Osteocyte (in vitro differentiated cells): ENCODE measurements at places on chromosomes 3 and 15. TPM values are rescaled to one million over a fixed set of nuclear protein-coding genes. Genes with fewer than 3 reads are reported as not detected.

Gene GOLGA8G
- not detected in 2 replicates for total RNA-seq

DNA sequence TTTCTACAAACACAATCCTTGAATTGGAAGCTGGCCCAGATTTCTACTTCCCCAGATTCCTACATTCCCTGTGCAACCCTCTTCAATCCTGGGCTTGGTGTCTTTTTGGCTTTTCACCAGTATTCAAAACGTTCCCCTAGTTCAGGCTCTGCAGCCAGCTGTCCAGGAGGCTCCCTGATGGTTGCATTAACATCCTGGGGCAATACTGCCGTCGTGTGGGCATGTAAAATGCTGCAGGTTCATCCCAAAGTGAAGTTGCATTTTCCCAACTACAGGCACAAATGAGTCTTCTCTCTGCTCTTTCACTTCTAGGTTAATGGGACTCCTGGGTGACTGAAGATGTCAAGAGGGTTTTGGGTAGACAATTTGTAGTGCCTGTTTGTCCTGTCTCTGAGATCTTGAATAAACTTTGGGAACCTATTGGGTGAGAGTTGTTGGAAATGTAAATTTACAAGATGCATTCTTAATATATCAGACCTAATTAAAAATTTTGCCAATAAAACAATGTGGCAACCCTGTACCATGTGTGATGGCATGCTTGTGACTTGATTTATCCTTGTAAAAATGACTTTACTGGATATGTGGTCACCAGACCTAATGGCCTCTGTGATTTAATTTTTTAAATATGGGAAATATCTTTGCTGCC is 28.6 kb downstream of the SOX14 start:
- no peaks in the 10 kb centered on the region for H3K4me1 ChIP-seq
- DNase-seq: no peak
- no peak overlapping the region for H3K27ac ChIP-seq
- H3K27me3 ChIP-seq: no peaks in the 10 kb centered on the region
- no peaks in the 10 kb centered on the region for H3K36me3 ChIP-seq

GRCh38 chr3:16728770-16729745 is 123.8 kb upstream of the DAZL start:
- peaks cover 4% of the 10 kb centered on the region for H3K27me3 ChIP-seq
- no peaks in the 10 kb centered on the region for H3K4me1 ChIP-seq
- no peak overlapping the region for H3K27ac ChIP-seq
- DNase-seq: no peak

Gene FBXL2
- total RNA-seq: 16.0 and 20.4 TPM in 2 replicates

GRCh38 chr3:184428561-184429175 is 48.8 kb downstream of the CHRD start:
- no peak for DNase-seq
- H3K4me1 ChIP-seq: no peaks in the 10 kb centered on the region
- no peak overlapping the region for H3K27ac ChIP-seq
- H3K4me3 ChIP-seq: no peak overlapping the region
- no peaks in the 10 kb centered on the region for H3K36me3 ChIP-seq
- H3K27me3 ChIP-seq: peaks cover 27% of the 10 kb centered on the region

Gene CERS3
- not detected in 2 replicates for total RNA-seq

- no peak overlapping the region for H3K4me3 ChIP-seq
- no peaks in the 10 kb centered on the region for H3K27me3 ChIP-seq
- DNase-seq: no peak
- H3K4me1 ChIP-seq: peaks cover 38% of the 10 kb centered on the region
- no peak overlapping the region for H3K27ac ChIP-seq
Measured at GRCh38 chr15:36501063-36501678, 78.3 kb upstream of the CDIN1 start.

Gene TMEM108
- total RNA-seq: 3.7 and 5.1 TPM in 2 replicates

Gene C2CD4A
- total RNA-seq: not detected in 2 replicates

DNA sequence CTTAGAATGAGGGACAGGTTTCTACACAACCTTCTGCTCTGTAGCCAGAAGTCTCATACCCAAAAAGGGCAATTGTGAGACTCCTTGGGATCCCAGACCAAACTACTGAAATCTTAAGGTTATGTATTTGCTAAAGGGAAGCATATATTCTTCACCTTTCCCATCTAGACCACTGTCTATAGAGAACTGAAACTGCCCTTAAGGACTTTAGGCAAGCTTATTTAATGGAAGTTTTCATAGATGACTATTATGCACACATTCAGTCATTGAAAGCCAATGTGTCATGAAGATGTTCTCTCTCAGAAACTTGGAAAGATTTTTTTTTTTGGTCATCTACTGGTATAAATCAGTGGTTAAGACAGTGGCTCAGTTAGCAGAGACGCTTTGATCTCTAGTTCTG is 365.3 kb downstream of the MCTP2 start:
- no peak overlapping the region for H3K4me3 ChIP-seq
- H3K4me1 ChIP-seq: no peaks in the 10 kb centered on the region
- no peak for DNase-seq
- H3K27ac ChIP-seq: no peak overlapping the region

Gene LRTM1
- total RNA-seq: not detected in 2 replicates

Gene THUMPD3
- 43.2 and 45.4 TPM in 2 replicates for total RNA-seq

GRCh38 chr3:63874769-63875168 is 11.1 kb downstream of the ATXN7 start:
- no peaks in the 10 kb centered on the region for H3K36me3 ChIP-seq
- H3K4me1 ChIP-seq: peaks cover 32% of the 10 kb centered on the region
- no peak overlapping the region for H3K4me3 ChIP-seq

GRCh38 chr3:193489949-193490348 is 64.7 kb downstream of the ATP13A4 start:
- peaks cover 19% of the 10 kb centered on the region for H3K27me3 ChIP-seq
- no peaks in the 10 kb centered on the region for H3K4me1 ChIP-seq

DNA sequence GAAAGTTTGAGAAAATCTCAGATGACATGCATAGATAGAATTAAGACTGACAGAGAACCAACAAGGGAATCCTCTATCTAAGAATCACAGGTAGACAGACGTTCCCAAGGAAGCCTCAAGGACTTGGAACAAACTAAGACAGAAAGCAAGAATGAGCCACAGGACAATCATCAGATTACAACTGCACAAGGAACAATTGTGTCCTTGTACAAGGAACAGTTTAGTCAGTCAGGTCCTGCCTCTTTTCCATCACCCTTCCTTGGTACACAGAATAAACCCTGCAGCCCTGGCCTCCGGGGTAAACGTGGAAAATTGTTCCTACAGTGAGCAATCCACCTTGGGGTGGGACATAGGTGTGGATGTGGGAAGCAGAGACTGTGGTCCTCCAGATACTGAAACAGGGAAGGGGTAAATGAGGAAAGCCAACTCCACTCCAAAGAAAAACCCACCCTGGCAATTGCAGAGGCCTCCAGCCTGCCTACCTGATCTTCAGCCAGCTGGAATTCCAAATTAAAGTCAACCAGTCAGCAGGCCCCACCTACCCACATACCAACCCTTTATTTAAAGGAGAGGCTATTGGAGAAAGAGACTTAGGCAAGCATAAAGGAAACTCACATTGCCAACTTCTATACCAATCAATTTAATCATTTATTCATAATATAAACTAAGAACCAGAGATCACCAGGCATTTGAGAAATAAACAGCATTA is 73.4 kb downstream of the ULK4 start:
- peaks cover 5% of the 10 kb centered on the region for H3K4me1 ChIP-seq
- H3K27ac ChIP-seq: no peak overlapping the region
- DNase-seq: no peak

DNA sequence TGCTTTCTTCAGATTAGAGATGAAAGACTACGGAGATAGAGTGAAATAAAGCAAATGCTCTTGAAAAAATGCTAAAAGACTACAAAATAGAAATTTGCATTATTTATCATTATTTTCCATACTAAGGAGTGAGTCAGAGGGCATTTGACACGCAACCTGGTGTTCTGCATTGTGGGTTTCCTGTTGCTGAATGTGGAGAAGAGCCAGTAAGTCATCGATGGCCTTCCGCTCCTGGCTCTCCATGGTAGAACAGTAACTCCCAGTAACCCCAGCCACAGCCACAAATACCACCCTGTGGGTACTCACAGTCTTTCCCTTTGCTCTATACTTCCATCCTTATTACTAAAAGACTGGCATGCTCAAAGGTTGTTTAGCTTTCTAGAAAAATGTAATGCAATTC is 61.5 kb downstream of the CGGBP1 start:
- no peak overlapping the region for H3K4me3 ChIP-seq
- no peak for DNase-seq
- H3K4me1 ChIP-seq: no peaks in the 10 kb centered on the region
- H3K36me3 ChIP-seq: no peaks in the 10 kb centered on the region
- H3K27me3 ChIP-seq: peaks cover 59% of the 10 kb centered on the region

Gene IGSF10
- total RNA-seq: 1.2 and 1.4 TPM in 2 replicates

Gene CAMP
- total RNA-seq: not detected in 2 replicates

- H3K27me3 ChIP-seq: no peaks in the 10 kb centered on the region
- no peak for DNase-seq
- peaks cover 43% of the 10 kb centered on the region for H3K4me1 ChIP-seq
Measured at GRCh38 chr15:36133742-36134141, 445.7 kb upstream of the CDIN1 start.

Gene AGTR1
- 2.0 and 2.1 TPM in 2 replicates for total RNA-seq

GRCh38 chr3:30768046-30768445 is 126.4 kb downstream of the GADL1 start:
- peaks cover 15% of the 10 kb centered on the region for H3K27me3 ChIP-seq
- no peak for DNase-seq
- H3K4me1 ChIP-seq: peaks cover 14% of the 10 kb centered on the region
- H3K36me3 ChIP-seq: no peaks in the 10 kb centered on the region

Gene LRRC34
- 1.5 and 2.0 TPM in 2 replicates for total RNA-seq

- no peaks in the 10 kb centered on the region for H3K36me3 ChIP-seq
- H3K4me1 ChIP-seq: no peaks in the 10 kb centered on the region
- no peaks in the 10 kb centered on the region for H3K27me3 ChIP-seq
- H3K27ac ChIP-seq: no peak overlapping the region
- DNase-seq: no peak
- H3K4me3 ChIP-seq: no peak overlapping the region
Measured at GRCh38 chr3:123764647-123765046, 119.5 kb downstream of the MYLK start.

DNA sequence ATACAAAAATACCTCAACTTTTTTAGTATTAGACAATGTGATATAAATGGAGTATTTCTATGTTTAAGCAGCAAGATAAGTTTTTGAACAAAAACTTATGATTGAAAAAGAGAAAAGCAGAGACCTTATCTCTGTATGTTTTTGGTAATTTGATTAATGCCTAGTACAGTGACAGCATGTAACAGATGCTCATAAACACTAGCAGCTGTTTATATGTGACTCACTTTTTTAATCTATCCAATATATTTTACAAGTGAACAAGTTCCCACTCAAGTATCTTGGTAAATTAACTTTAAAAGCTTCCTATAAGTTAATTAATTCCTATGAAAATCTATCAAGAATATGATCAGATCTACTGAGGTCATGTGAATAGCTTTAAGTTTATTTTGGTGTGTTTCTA is 55.1 kb downstream of the NGLY1 start:
- peaks cover 31% of the 10 kb centered on the region for H3K36me3 ChIP-seq
- no peak for DNase-seq
- no peaks in the 10 kb centered on the region for H3K27me3 ChIP-seq

DNA sequence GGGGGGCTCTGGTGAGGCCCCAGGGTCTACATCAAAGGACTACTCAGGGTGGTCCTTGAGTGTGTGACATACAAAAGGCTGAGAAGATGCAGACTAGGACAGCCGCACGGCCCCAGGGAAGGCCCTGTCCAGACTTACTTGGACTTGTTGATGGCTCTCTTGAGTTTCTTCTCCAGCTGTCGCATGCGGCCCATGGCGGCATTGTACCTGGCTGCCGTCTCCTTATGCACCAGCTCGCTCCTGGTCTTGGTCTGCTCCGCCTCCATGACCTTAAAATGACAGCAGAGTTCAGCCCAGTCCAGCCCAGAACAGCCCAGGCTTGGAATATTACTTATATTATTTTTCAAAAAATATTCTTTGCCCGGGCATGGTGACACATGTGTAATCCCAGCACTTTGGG is 56.0 kb downstream of the CAPN7 start:
- no peak overlapping the region for H3K4me3 ChIP-seq
- H3K27me3 ChIP-seq: no peaks in the 10 kb centered on the region
- no peaks in the 10 kb centered on the region for H3K4me1 ChIP-seq

DNA sequence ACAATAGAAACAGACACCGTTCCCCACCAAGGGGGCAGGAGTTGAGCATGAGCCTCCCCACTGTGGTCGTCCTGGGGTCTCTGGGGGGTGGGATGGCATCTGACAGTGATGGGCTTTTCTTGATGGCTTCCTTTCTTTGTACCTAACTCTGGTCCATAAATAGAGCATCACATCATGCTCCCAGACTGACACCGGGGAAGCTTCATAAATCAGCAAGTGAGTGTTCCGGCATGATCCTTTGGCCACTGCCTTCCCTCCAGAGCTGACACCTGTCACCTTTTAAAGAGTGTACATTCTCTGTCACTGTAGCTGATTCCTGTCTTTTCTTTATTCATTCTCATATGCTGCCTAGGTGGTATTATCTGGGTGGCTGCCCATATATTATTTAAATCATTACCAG is 129.9 kb downstream of the ROBO2 start:
- H3K27ac ChIP-seq: no peak overlapping the region
- H3K4me3 ChIP-seq: no peak overlapping the region
- no peak for DNase-seq

GRCh38 chr15:70815604-70816003 is 38.4 kb downstream of the LARP6 start:
- no peak for DNase-seq
- H3K4me1 ChIP-seq: peaks cover 20% of the 10 kb centered on the region
- no peak overlapping the region for H3K4me3 ChIP-seq
- H3K36me3 ChIP-seq: no peaks in the 10 kb centered on the region
- H3K27me3 ChIP-seq: no peaks in the 10 kb centered on the region
- H3K27ac ChIP-seq: no peak overlapping the region
